ENCODE measurements at places on chromosomes 5 and 9.

DNA sequence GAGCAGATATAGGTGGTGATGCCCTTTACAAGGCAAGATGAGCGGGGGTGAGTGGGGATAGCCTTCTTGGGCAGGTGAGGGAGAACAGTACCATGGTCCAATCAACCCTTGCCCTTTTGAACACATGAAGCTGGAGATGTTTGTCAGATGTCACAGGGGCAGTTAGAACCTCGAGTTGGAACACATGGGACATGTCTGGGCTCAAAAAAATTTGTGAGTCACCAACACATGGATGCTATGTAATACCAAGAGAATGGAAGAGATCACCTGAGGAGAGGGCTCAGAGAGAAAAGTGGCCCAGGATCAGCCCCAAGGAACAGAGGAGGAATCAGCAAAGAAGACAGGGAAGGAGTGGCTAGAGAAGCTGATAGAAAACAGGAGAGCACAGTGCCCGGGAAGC lies 4.7 kb downstream of the PHYKPL start:
- DNase-seq, result no peak

- no peak for DNase-seq
These were observed 739 bp upstream of the SPINK7 start for GRCh38 chr5:148311484-148311883.

- no peak for DNase-seq
These were observed 2.8 kb upstream of the HEMGN start for GRCh38 chr9:97940741-97941140.

DNA sequence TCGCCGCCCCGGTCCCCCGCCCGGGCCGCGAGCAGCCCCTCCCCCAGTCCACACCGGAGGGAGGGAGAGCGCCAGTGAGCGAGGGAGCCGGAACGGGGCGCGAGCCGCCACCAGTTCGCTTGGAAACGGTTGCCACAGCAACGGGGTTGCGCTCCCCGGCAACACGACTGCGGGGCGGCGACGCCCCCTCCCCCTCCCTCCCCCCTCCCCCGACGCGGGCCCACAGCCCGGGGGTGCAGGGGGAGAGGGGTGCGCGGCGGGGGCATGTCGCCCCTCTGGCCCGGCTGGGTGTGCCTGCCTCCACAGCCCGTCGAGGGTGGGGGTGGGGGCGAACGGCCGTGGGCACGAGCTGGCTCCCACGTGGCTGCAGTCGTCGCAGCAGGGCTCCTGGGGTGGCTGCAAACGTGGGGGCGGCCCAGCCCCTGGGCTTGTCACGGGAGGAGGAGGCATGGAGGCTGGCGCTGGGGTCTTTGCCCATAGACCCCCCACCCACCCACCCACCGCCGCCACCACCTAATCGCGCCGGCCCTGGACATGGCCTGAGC lies 524 bp downstream of the PRR7 start:
- DNase-seq, result no peak

Measured in heart right ventricle (tissue), 16 donors.